Stimulated activated CD4-positive, alpha-beta T cell treated with anti-CD3 and anti-CD28 coated beads, Interleukin-2, amount 100 ng/mL, for 24 hours (primary cell): ENCODE measurements at places on chromosomes 1 and 21.

DNA sequence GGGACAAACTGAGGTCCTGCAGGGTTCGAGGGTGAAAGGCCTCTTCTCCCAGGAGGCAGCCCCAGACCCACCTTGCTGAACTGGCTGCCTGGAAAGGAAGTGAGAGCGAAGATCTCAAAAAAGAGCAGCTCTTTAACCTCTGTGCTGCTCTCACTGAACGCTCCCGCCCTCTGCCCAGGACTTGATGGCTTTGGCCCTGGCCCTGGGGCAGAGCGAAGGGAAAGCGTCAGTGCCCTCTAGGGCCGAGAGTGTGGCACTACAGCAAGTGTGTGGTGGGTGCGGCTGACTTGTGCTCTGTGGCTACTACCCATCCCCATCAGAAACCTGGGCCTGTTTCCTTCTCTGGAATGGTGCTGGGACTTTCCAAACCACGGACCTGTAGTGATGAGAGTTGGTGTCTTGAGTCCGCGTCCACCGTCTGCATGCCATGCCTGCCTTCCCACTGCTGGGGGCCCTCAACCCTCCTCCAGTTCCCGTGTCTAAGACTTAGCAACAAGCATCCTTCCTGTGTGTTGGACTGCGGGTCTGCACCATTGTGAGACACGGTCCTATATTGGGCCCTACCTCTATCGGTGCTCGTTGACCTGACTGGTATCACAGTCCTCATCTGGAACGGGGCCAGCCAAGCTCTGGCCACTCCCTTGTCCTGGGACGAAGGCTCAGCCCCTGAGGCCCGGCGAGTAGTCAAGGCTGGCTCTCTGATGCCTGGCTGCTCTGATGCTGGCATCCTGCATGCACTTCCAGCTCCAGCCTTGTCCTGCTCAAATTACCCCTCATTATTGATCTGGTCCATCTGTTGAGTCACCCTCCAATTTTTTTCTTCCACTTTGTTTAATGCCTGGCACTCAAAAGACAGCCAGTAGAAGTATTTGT, 180.3 kb downstream of the DISC1 start:
- DNase-seq, result peak; percentile 53

DNA sequence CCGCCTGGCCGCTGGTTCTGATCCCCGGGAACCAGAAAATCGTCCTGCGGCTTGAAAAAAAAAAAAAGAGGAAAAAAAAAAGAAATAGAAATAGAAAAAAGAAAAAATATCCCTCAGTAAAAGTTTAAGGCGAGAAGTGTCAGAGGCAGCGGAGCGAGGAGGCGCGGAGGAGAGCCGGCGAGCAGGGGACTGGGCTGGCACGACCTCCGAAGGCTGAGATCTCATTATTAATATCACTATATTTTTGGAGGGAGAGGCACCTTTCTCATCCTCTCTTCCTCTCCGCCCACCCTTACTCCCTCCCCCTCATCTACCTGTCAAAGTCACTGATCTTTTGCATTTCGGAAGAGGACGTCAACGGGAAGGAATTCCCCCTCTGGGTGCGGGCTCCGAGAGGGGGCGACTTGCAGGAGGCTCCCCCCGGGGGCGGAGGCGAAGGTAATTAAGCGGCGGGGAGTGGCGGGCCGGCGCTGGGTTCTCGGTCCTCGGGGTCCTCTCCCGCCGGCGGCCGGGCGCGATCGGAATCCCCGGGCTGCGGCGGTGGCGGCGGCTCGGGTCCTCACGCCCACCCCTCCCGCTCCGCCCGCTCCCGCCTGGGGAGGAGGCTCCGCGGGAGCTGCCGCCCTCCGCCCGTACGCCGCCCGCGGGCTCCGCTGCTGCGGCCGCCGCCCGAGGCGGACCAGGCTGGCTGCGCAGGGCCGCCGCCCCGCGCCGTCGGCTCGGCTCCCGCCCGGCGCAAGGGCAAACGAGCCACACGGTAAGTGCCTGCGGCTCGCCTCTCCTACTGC, at the start of gene NTNG1:
Gene NTNG1 (plus strand): TSS at position 337 of the 788 bp plus-strand sequence.
- no peak for DNase-seq

- DNase-seq, result no peak
Observed at GRCh38 chr1:212013672-212014071, 21.7 kb downstream of the INTS7 start.

DNA sequence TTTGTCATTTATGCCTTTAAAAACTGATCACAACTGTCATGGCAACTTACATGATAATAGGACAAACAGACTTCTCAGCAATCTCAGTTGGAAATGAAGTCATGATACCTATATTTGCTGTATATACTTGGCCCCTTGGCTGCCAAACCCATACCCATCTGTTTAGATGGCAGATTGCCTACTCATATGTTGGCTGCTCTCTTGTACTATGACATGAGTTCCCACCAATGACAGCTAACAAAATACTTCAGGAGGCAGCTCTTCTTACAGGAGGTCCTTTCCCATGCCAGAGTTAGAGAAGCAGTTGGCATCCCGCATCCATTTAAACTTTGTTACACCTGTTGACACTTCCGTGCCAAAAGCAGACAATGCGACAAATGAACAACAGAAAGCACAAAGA, 603.1 kb upstream of the ADGRL2 start:
- DNase-seq, result no peak

DNA sequence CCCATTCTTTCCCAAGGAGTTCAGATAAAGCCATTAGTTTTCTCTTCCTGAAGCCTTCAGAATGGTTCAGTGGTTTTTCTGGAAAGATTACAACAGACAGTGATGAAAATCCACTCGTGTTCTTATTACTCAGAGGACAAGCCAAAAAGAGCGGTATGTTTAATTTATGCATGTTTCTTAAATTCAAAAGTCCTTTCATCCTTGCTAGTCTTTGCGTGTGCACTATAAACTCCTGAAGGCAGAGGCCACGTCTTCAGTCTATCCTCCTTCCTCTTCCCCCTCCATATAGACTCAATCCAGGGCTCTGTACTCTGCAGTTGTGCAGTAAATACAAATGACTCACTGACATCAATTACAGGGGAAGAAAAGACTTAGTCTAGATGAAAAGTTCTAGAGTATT, 409.2 kb upstream of the PLXNA2 start:
- DNase-seq, result no peak

DNA sequence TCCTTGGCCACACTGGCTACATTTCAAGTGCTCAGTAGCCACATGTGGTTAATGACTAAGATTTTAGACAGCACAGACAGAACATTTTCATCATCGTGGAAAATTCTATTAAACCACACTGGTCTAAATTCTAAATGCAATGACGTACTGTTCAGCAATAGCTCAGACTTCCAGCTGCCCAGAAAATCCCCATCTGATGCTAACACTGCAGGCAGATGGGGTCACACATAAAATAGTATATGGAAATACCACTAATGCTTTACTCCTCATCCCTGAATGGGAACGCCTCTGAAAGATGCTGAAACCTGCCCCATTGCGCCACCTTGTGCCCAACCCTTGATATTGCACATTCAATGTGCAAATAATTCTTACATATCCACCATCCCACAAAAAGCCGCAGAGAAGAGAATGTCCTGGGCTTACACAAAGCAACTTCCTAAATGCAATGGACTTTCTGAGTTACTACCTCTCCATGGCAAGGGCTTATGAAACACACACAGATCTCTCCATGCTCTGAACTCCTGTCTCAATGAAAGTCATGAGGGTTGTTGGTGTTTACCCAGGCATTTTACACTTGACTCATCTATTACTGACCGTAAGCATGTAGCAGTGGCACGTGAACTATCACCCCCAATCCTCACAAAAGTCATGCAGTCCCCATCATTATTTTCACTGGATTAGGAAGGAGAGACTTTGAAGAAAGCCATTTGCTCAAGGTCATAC, 20.3 kb upstream of the SLC5A9 start:
- DNase-seq, result peak; percentile 66

DNA sequence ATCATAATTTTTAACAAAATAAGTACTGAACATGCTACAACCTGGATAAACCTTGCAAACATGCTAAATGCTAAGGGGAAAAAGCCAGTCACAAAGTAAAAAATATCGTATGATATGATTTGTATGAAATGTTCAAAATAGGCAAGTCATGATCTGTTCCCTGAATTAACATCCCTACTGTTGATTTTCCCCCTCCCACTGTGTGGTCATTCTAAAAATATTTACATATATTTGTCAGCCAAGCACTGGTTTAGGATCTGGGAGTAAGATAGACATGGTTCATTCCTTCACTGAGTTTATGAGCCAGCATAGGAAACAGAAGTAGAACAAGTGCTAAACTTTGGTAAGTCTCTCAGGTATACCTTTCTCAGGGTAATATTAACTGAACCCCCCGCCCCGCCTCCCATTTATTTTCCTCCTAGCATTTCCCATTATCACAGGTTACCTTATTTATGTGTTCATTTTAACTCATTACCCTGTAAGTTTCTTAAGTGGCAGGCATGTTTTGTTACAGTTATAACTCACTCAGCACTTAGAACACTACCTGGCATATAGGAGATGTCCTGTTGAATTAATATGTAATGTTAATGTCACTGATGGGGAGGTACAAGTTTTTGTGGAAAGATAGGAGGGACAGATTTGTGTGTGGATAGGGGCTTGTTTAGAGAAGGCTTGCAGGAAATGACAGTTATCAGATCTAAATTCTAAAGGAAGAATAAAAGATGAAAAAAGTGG, 12.3 kb downstream of the UQCRH start:
- DNase-seq, result no peak

DNA sequence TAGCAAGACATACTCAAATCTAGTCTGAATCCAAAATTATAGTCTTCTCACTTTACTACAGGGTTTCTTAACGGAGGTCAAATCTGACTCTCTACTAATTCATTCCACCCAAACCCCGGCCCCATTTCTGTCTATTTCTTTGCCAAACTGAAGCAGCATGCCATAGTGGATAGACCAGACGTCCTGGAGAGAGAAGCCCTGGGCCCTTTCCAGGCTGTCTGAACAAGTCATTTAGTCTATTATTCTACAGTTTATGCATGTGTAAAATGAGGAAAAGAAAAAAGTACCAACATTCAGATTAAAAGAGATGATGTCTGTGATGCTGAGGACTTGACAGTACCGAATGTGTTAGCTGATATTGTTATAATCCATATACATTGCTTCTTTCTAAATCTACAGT, 95.0 kb downstream of the GDAP2 start:
- DNase-seq, result no peak

DNA sequence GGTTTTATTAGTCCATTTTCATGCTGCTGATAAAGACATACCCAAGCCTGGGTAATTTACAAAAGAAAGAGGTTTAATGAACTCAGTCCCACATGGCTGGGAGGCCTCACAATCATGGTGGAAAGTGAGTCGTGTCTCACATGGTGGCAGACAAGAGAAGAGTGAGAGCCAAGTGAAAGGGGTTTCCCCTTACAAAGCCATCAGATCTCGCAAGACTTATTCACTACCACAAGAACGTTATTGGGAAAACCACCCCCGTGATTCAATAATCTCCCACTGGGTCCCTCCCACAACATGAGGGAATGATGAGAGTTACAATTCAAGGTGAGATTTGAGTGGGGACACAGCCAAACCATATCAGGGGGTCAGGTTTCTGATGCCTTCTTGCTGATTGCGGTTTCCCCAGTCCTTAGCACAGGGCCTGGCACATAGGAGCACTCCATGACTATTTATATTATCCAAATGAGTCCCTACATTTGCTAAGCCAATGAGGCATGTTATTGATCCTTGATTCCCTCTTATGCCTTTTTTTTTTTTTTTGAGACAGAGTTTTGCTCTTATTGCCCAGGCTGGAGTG, 35.3 kb upstream of the PAXBP1 start:
- peak; percentile 49 for DNase-seq

DNA sequence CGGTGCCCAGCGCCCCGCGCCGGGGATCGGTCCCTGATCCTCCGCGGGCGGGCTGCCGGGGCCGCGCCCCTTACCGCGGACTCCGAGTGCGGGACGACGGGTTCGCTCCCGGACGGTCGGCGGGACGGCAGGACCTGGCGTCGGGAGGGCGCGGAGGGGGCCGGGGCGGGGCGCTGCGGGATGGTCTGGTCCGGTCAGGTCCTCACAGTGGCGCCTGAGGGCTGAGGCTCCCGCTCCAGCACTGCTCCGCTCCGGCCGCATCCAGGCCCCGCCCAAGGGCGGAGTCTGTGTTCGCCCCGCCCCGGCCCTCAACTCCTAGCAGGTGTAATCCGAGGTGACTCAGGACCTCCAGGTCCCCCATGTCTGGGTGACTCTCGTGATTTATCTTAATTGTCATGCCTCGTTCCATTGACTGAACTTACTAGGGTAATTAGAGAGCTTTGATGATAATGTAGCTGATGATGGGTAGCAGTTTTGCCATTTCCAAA, at the start of gene RAB3B:
Gene RAB3B (minus strand): TSS at position 223 of the 488 bp plus-strand sequence. CDS start 13,583 bp downstream, outside the sequence.
- peak; percentile 89 for DNase-seq

- no peak for DNase-seq
Observed at GRCh38 chr1:114103992-114104391, 49.7 kb downstream of the SYT6 start.

- DNase-seq, result no peak
Observed at GRCh38 chr1:188043536-188044245, 1214.9 kb downstream of the PLA2G4A start.

- no peak for DNase-seq
Observed at GRCh38 chr1:205043866-205044265, 854 bp downstream of the CNTN2 start.

GRCh38 chr1:172343240-172344160, 77.0 kb upstream of the C1orf105 start:
- no peak for DNase-seq

DNA sequence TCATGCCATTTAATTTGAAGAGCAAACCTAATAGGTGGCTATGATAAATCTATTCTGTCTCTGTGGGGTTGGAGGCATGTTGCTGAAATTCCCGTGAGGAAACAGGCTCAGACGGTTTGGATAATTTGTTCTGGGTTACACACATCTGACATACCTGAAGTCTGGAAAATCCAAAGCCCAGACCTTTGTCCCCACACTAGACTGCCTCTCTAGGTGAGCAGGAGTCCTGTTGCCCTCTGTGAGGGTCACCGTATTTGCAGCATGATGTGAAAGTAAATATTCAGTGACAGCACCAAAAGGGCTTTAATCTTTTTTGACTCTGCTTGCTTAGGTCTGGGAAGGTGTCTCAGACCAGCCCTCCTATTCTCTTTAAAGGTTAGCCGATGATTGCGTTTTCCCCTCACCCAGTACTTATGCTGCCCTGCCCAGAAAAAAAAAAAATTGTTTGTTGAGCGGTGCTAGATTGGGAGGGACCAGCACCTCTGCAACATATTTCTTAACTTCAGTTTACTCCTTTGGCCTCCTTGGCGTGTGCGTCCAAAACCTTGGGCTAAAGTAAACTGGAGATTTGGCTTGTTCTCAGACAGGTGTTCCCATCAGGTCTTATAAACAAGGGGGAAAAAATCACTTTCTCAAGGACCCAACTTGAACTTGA, 67.0 kb downstream of the CACHD1 start:
- no peak for DNase-seq

DNA sequence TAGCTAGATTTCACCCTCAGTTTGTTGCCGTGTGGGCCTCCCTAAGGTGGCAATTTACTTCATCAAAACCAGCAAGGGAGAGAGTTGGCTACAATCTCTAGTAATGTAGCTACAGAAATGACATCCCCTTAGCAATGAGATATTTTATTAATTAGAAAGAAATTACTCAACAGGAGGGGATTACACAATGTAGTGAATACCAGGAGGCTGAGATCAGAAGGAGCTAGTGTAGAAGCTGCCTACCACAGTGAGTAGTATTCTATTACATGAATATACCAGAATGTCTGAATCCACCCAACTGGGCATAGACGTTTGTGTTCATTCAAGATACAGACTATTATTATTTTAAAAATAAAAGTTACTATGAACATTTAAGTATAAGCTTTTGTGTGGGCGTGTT, 868.2 kb upstream of the CXADR start:
- no peak for DNase-seq
